Caco-2 (cell line): ENCODE measurements at places on chromosomes 16 and 17.

DNA sequence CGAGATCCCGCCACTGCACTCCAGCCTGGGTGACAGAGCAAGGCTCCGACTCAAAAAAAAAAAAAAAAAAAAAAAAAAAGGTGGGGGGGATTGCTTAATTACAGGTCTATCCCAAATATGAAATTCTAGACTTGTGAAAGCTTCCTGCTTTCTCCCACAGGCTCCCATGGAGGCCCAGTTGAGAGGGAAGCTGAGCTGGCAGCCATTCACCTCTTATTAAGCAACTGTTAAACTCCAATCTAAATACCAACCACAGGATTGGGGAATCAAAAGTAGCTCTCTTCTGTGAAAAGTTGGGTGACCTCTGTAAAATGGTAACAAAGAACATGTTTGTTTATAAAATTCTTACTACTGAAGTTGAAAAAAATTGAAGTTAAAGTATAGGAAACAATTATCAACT is 45.8 kb upstream of the STAC2 start:
- no peak for DNase-seq

- DNase-seq, result no peak
Measured at GRCh38 chr16:57565461-57565860, 23.0 kb downstream of the ADGRG5 start.

DNA sequence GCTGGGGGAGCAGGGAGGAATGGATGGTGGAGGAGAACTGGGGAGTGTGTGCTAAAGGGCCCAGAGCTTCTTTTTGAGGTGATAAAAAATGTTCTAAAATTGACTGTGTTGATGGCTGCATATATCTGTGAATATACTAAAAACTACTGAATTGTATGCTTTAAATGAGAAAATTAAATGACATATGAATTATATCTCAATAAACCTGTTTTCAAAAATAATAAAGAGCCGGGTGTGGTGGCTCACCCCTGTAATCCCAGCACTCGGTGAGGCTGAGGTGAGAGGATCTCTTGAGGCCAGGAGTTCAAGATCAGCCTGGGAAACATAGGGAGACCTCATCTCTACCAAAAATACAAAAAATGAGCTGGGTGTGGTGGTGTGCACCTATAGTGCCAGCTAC is 16.8 kb downstream of the SRL start:
- no peak for DNase-seq

DNA sequence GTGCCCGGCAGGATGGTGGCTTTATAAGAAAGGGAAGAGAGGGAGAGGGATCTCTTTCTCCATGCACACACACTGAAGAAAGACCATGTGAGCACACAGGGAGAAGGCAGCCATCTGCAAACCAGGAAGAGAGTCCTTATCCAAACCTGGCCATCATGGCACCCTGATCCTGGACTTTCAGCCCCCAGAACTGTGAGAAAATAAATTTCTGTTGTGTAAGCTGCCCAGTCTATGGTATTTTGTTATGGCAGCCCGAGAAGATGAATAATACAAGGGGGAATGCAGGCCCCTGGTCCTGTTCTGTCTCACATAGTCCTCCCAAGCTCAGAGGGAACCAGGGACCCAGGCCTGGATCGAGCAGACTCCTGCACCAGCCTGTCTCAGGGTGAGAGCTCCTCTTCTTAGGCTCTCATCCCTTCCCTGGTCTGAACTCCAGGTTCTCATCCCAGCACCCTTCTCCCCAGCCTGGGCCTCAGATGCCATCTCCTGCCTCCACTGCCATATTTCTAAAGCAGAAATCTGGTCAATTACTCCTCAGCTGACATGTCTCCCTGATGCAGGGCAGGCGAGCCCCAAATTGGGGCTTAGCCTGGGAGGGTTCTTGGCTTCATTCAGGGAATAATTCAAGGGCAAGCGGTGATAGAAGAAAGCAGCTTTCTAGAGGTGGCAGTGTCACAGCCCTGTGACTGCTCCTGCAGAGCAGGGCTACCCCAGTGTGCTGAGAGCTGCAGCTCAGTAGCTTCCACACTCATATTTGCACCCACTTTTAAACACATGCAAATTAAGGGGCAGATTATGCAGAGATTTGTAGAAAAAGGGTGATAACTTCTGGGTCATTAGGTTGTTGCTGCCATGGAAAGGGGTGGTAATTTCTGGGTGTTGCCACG is 28.8 kb downstream of the IGFBP4 start:
- no peak for DNase-seq

GRCh38 chr17:17416400-17417360 is 60.1 kb upstream of the MED9 start:
- peak; percentile 21 for DNase-seq
